ENCODE measurements at places on chromosomes 6 and 20.
A peak's percentile ranks its signal among the peaks of the same experiment; 100 is the strongest.

DNA sequence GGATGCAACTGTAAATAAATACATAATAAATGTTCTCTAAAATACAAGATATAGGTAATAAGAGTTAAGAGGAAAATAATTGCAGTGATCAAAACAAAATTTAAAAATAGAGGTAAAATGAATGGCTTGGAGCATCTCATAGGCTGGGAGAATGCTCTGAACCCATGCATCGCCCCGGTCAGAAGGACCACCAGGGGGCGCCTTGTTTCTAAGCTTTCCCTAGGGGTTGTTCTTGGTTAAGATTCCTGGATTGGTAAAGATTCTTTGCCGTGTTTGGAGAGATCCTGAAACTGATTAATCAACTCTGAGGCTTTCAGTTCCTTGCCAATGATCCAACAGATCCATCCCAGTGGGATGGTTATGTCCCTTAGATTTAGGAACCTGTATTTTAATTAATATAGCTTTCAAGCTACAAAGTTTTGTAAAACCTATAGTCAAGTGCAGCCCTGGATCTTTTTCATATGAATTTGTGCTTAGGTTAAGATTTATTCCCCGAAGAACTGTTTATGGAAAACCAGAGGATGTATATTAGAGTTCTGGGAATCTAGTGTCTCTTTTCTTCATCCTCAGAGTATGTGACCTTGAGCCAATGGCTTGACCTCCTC, 45.3 kb upstream of the PRELID3B start:
- peak; percentile 83 for DNase-seq

GRCh38 chr6:166430269-166430668, 47.5 kb upstream of the MPC1 start:
- DNase-seq, result no peak

GRCh38 chr6:99151634-99152346, 197.7 kb downstream of the FAXC start:
- DNase-seq, result no peak

- DNase-seq, result no peak
These were observed 17.2 kb downstream of the SMPDL3A start for GRCh38 chr6:122806291-122806690.

DNA sequence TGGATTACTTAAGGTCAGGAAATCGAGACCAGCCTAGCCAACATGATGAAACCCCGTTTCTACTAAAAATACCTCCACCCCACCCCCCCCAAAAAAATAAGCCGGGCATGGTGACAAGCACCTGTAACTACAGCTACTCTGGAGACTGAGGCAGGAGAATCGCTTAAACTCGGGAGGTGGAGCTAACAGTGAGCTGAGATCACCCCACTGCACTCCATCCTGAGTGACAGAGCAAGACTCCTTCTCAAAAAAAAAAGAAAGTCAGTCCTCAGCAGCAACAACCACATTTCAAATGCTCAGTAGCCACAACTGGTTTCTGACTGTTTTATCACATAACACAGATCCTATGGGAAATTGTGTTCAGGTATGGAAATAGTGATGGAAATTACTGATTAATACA, 135.3 kb downstream of the HFE start:
- no peak for DNase-seq
